ENCODE measurements at places on chromosomes 1 and 21.

- no peak for DNase-seq
- no peaks in the 10 kb centered on the region for H3K36me3 ChIP-seq
- no peaks in the 10 kb centered on the region for H3K4me1 ChIP-seq
- H3K27me3 ChIP-seq, result no peaks in the 10 kb centered on the region
- no peak overlapping the region for H3K27ac ChIP-seq
Measured at GRCh38 chr1:86245566-86246190, 89.1 kb upstream of the COL24A1 start.

GRCh38 chr21:29610779-29611360 is 312.1 kb downstream of the BACH1 start:
- H3K4me1 ChIP-seq, result no peaks in the 10 kb centered on the region
- no peak for DNase-seq
- H3K27ac ChIP-seq, result no peak overlapping the region
- no peaks in the 10 kb centered on the region for H3K36me3 ChIP-seq
- H3K27me3 ChIP-seq, result no peaks in the 10 kb centered on the region

- H3K36me3 ChIP-seq, result no peaks in the 10 kb centered on the region
- no peaks in the 10 kb centered on the region for H3K4me1 ChIP-seq
- no peak overlapping the region for H3K4me3 ChIP-seq
- no peak overlapping the region for H3K27ac ChIP-seq
- peaks cover 32% of the 10 kb centered on the region for H3K27me3 ChIP-seq
Measured at GRCh38 chr1:85343612-85344255, 67.3 kb upstream of the BCL10 start.

DNA sequence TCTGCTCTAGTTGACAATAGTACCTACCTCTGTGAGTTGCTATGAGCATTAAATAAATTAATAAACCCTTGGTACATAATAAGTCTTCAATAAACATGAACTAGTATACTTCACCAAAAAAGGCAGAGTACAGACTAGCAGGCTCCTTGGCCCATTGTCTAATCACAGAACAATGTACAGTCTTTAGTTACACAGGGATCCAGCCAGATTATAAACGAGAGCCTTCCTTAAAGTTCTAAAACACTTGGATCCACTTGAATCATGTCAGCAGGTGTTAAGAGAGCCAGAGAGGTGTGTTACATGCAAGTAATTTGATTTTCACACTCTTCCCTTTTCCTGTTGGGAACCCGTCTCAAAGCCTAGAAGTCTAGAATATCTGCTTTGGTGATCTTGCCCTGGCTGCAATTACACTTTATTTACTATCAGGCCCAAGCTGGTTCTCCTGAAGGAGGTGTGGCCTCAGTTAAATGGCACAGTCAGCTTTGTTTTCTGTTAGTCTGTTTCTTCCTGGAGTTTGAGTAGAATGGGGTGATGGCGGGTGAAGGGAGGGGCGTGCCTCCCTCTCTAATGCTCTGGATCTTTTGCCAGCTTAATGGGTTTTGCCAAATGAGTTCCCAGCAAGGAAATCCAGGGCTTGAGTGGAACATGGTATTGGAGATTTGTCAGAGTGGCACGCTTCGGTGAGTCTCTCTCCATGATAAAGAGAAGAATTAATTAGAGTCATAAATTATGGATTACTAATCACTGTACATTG is 570.9 kb upstream of the CAMK1G start:
- no peak overlapping the region for H3K27ac ChIP-seq
- H3K36me3 ChIP-seq, result no peaks in the 10 kb centered on the region
- H3K4me3 ChIP-seq, result no peak overlapping the region
- no peak for DNase-seq
- H3K27me3 ChIP-seq, result no peaks in the 10 kb centered on the region

- no peak overlapping the region for H3K27ac ChIP-seq
- H3K27me3 ChIP-seq, result peaks cover 10% of the 10 kb centered on the region
- H3K4me1 ChIP-seq, result no peaks in the 10 kb centered on the region
- H3K36me3 ChIP-seq, result no peaks in the 10 kb centered on the region
- no peak overlapping the region for H3K4me3 ChIP-seq
- DNase-seq, result no peak
Measured at GRCh38 chr1:245234217-245235081, 79.7 kb downstream of the KIF26B start.

DNA sequence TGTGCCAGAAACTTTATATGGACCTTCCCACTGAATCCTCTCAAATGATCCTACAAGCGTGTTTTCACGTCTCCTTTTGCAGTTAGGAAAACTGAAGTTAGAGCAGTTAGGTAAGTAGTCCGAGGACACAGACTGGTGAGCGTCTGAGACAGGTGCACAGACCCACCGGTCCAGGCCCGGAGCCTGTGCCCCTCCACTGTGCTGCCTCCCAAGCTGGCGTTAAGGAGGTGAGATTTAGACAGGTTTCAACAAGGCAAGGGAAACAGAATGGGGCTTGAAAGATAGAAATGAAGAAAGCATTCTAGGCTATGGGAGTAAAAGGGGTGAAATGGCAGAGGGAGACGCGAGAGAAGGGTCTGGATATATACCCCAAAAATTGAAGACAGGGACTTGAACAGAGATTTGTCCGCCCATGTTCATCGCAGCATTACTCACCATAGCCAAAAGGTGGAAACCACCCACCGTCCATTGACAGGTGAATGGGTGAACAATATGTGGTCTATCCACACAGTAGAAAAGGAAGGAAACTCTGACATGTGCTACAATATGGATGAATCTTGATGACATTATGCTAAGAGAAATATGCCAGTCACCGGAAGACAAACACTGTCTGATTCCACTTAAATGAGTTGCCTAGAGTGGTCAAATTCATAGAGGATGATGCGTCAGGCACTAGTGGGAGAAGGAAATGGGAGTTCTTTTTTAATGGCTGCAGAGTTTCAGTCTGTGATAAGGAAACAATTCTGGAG is 15.7 kb upstream of the PKP1 start:
- H3K4me3 ChIP-seq, result no peak overlapping the region
- no peak for DNase-seq
- H3K27me3 ChIP-seq, result peaks cover 71% of the 10 kb centered on the region
- no peaks in the 10 kb centered on the region for H3K4me1 ChIP-seq
- no peak overlapping the region for H3K27ac ChIP-seq

DNA sequence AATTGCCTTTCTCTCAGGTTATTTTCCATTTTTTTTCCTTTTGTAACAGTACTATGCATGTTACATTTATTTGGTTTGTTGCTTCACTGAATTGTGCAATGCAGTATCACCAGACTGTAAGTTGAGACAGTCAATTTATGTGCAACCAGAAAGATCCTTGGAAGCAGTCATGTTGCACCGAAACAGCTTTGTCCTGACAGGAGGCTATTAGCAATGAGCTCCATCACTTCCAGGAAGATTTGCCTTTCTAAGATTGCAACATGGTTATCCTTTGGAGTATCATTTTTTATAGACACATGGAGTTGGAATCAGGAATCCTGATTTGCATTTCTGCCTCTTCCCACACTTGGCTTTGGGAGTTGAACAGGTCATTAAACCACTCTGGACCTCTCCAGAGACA is 84.5 kb upstream of the ST6GALNAC5 start:
- no peak overlapping the region for H3K4me3 ChIP-seq
- no peak overlapping the region for H3K27ac ChIP-seq
- H3K4me1 ChIP-seq, result no peaks in the 10 kb centered on the region
- no peak for DNase-seq

GRCh38 chr1:195188821-195189220 is 1419.4 kb downstream of the KCNT2 start:
- no peaks in the 10 kb centered on the region for H3K36me3 ChIP-seq
- no peak for DNase-seq
- no peaks in the 10 kb centered on the region for H3K4me1 ChIP-seq
- no peak overlapping the region for H3K27ac ChIP-seq
- H3K27me3 ChIP-seq, result no peaks in the 10 kb centered on the region

DNA sequence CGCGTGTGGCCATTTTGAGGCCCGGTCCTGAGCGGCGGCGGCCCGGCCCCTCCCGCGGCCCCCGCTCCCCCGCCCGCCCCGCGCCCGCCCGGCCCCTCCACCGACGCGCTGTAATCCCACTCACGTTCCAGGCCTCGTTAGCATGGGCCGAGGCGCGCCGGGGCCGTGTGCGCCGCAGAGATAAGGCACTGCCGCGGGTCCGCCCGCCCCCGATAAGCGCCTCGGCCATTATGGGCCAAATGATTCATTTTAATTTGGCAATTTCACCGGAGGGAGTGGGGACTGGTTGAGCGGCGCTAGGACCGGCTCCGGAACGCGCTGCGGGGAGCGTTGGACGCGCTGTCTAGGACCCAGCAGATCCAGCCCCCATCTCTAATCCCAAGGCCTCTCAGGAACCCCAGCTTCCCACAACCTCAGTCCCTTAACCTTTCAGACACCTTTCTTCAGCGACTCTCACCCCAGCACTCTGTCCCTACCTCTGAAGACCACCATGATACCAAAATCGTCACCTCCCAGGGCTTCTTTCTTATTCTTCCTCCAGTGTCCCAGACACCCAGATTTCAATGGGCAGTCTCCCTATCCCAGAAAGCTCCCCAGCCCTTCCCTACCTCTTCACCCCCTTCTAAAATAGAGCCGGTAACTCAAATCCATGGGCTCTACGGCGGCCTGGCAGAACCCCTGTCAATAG is at the start of gene TAL1:
TSS of gene TAL1 (minus strand) at position 39 of the 688 bp plus-strand sequence. CDS start 6,337 bp downstream, outside the sequence.
- H3K27ac ChIP-seq, result no peak within 1 kb of the TSS
- H3K36me3 ChIP-seq, result peaks cover 7% of the 10 kb centered on the region
- H3K4me1 ChIP-seq, result peaks cover 31% of the 10 kb centered on the region
- H3K4me3 ChIP-seq, result peak within 1 kb of the TSS; percentile 77
- peaks cover 3% of the 10 kb centered on the region for H3K27me3 ChIP-seq
- no peak for DNase-seq

DNA sequence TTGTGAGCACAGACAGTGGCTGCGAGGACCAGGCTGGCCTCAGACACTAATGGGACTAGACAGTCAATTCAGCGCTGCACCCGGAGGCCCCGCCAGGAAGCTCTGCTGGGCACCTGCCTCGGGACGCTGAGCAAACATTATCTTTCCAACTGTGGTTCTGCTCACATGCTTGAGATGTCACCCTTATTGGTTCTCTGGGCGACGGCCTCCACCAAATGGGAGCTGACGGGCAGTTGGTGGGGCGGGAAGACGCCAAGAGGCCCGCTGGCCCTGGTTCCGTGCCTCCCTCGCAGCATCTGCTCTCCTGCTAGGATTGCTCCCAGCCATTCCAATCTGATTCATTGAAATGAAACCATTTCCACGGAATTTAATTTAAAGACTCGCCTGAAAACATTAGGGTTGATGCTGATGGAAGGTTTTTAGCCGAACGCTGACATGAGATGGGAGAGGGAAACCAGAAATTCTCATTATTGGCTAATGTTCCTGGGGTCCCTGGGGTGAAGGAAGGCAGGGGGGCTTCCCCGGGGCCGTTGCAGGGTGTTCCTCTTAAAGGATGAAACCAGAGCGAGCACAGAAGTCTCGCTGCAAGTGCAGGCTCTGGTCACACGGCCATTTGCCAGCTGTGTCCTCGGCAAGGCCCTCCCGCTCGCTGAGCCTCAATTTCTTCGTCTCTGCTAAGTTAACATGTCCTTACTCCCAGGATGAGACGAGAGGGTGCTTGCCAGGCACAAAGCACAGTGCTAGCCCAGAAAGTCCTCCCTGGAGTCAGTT is 512.2 kb downstream of the NPHP4 start:
- H3K36me3 ChIP-seq, result no peaks in the 10 kb centered on the region
- H3K4me1 ChIP-seq, result peaks cover 14% of the 10 kb centered on the region

- no peak overlapping the region for H3K27ac ChIP-seq
- H3K4me3 ChIP-seq, result no peak overlapping the region
- no peaks in the 10 kb centered on the region for H3K4me1 ChIP-seq
- no peak for DNase-seq
- H3K36me3 ChIP-seq, result peaks cover 8% of the 10 kb centered on the region
Measured at GRCh38 chr1:223001653-223002634, 141.1 kb downstream of the TLR5 start.

DNA sequence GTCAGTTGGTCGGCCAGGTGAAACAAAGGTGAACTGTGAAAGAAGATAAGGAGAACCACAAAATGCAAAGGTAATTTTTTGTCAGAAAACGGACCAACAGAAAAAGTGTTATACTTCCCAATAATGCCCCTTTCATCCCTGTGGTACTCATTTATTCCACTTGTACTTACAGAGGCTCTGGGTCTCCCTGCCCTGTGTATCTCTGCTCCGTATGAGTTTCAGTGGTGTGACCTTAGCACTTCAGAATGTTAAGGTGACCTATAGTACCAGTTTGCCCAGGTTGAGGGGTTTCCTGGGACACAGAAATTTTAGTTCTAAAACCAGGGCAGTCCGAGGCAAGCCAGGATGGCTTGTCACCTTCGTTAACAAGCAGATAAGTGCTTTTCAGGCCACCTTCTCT is 254.8 kb downstream of the OLFM3 start:
- H3K36me3 ChIP-seq, result no peaks in the 10 kb centered on the region
- H3K4me1 ChIP-seq, result no peaks in the 10 kb centered on the region
- H3K27me3 ChIP-seq, result no peaks in the 10 kb centered on the region
- H3K27ac ChIP-seq, result no peak overlapping the region

DNA sequence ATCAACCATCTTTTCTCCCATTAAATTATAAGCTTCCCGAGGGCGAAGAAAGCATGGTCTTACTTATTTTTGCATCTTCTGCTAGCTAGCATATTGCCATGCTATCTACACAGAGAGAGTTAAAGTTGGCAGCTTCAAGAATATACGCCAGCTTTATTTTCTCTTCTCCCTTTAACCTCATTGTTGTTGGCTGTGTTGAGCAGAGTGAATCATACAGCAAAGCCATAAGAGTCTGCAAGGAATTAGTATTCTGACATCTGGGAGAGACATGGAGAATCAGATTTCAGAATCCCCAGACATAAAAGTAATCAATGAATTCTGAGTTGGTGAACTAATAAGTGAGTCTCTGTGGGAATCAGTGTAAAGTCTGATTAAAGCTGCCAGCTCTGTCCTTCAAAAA is 649.6 kb upstream of the PTBP2 start:
- no peaks in the 10 kb centered on the region for H3K27me3 ChIP-seq
- no peak overlapping the region for H3K27ac ChIP-seq
- no peaks in the 10 kb centered on the region for H3K36me3 ChIP-seq
- no peak for DNase-seq
- H3K4me3 ChIP-seq, result no peak overlapping the region

GRCh38 chr21:19529031-19529430 is 1125.4 kb upstream of the TMPRSS15 start:
- no peak overlapping the region for H3K4me3 ChIP-seq
- H3K4me1 ChIP-seq, result no peaks in the 10 kb centered on the region
- H3K27ac ChIP-seq, result no peak overlapping the region
- no peak for DNase-seq

Measured in central memory CD8-positive, alpha-beta T cell (primary cell).